Kidney capillary endothelial cell (primary cell): ENCODE measurements at places on chromosomes 2 and 18.
A peak's percentile ranks its signal among the peaks of the same experiment; 100 is the strongest.

GRCh38 chr18:63818212-63818611 is 43.0 kb downstream of the SERPINB7 start:
- DNase-seq, result no peak

DNA sequence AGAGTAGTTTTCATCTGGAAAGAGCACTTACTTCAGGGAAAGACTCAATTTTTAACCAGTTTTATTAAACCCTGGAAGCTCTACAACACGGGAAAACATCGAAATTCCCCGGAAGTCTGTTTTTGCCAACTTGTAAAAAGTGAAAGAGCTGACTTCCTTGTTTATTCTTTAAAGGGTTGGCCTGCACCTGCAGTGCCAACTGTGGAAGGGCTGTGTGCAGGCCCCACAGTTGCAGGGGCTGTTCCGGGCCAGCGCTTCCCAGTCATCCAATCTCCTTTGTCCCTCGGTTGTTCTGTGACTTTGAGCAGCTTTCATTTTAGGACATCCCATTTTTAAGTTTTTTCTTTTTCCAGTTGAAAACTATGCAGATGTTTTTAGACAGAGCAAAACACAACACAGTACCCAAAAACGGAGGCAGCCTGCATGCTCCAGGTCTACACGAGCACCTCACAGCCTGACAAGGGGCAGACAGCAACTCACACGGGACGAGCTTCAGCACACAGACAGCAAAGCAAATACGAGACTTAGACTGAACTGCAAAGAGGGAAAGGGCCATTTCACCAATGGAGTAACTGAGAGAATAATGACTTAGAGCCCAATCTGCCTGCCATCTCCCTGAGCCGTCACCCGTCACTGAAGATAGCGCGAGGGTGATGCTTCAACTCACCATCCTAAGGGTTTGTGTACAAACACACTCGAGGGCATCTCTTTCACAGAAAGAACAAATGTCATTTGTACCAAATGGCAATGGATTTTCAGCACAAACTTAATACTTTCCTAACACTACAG is 70.6 kb downstream of the EMILIN2 start:
- DNase-seq, result no peak

DNA sequence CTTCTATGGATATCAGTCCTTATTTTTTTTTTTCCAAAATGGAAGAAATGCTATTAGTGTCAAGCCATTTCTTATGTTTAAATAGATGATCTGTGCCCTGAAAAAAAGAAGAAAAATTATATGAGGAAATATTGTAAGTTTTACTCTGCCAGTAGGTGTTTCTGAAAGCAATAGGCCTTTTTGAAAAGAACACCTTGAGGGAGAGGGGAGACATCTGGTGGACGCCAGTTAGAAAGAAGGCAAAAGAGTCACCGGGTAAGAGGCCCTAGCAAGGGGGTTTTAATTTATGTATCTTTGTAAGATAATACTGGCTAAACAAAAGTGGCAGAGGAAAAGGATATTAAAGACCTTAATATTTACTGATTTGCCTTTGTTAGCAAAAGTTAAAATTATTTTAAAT is 56.1 kb downstream of the DYNAP start:
- DNase-seq, result no peak

- DNase-seq, result no peak
These were observed 125.5 kb upstream of the NETO1 start for GRCh38 chr18:72993250-72993649.

DNA sequence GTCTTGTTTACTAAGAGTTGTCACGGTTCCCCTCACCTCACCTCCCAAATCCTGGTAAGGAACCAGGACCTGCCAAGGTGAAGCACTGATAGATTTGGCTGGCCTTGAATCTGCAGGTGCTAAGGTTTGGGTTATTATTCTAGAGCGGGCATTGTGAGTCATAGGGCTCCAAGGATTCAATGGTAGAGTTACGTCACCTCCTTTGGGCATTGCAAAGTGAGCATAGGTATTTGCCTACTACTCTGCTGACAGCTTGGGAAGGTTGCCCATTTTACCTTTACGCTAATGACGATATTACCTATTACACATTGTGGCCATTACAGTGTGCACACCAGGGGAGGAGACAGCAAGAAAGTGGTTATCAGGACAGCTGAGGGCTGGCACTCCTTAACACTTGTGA is 59.3 kb downstream of the SETBP1 start:
- no peak for DNase-seq

GRCh38 chr2:211745295-211746097 is 793.1 kb downstream of the ERBB4 start:
- peak; percentile 43 for DNase-seq

DNA sequence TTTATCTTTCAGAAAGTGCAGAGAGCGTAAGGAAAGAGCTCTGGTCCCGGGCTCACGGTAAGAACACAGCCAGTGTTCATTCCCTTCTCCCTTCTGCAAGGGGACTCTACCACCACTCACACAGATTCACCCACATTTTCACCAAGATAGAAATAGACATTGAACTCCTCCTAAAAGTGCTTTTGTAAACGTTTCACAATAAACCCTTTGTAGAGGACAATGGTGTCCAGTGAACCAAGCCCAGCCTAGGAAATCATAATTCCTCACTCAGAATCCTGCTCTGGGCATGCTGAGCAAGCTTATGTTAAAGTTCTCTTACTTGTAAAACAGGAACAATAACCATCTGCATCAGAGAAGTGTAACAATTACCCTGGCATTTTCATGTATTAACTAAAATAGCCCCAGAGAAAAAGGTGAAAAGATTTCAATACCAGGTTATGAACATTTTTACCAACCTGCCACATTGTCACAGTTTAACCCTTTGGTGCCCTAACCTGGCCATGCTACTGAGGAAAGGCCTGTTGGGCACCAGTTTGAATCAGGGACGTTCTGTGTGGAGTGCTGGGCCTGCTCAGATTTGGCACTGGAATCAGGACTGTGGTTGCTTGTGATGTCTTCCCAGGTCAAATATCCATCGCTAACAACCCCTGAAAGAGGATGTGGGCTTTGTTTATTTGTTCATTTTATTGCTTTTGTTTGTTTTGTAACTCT is 22.5 kb upstream of the NDUFV2 start:
- no peak for DNase-seq

GRCh38 chr18:72940986-72941385 is 73.2 kb upstream of the NETO1 start:
- no peak for DNase-seq

DNA sequence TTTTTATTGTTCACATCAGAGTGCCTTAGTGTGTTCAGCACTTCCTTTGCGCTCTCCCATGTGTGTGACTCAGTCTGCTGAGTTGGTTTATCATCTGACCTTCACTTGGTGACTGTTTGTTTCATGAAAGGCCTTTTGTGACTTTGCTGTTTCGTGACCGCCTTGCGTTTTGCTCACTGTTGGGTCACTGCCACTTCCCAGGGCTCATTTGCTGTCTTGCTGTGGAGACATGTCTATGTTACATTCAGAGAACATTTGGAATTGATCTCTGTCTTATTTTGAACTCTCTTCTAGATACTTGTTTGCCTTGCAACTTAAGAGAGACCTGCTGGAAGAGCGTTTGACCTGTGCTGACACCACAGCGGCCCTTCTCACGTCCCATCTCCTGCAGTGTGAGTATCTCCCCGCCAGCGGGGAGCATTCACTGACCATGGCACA is 54.7 kb downstream of the FARP2 start:
- peak; percentile 33 for DNase-seq

- no peak for DNase-seq
These were observed 315.2 kb downstream of the TDRD15 start for GRCh38 chr2:21438949-21439348.

- DNase-seq, result no peak
These were observed 86.3 kb upstream of the MBOAT2 start for GRCh38 chr2:9089831-9090230.

DNA sequence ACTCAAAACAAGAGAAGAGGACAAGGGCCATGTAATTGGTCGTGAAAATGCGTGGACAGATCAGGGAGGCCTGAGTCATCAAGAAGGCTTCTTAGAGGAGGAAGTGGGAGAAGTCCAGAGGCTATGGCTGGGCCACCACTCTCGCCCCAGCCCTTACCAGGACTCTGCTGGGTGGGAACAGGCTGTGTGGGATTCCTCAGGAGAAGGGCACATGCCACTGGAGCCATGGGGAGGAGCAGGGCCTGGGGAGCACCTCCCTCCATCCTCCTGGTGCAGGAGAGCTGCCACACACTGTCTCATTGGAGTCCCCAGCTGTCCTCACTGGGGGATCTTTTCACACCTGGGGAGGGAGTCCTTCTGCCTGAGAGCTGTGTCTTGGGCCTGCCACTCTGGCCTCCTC is 9.4 kb upstream of the RALB start:
- DNase-seq, result no peak

- no peak for DNase-seq
These were observed 31.9 kb upstream of the CASP8 start for GRCh38 chr2:201228271-201228911.

- DNase-seq, result no peak
These were observed 3.5 kb downstream of the ASPRV1 start for GRCh38 chr2:69957965-69958364.

GRCh38 chr2:161761160-161761559 is 136.9 kb downstream of the SLC4A10 start:
- DNase-seq, result no peak

- DNase-seq, result no peak
These were observed 533 bp downstream of the HPCAL1 start for GRCh38 chr2:10303181-10303693.

DNA sequence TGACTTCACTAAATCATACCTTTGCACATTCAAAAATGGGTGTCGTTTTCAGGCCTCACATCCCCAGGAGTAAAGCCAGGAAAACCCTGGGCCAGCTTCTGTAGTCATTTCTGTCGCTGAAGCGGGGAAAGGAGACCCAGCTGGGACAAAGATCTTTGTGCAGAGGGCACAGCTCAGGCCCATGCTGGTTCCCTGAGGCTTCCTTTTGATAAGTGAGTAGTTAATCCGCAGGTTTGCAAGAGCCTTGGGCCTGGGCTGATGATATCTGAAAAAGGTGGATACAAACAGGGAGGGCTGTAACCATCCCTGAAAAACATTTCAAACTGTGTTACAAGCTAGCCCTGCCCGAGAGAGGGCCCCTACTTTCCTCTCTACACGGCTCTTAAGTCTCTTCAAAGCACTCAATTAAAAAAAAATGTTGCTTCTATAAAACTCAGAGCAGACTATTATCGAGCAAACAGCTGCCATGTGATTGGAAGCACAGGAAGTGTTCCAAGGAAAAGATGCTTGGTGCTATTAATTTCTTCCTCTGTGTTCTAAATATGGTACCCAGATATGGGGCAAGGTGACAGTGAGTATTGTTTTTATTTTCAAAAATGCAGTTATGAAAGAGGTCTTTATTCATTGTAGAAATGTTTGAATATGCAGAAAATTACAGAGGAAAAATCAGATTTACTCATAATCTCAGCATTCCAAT is 117.2 kb downstream of the LNPK start:
- DNase-seq, result no peak

DNA sequence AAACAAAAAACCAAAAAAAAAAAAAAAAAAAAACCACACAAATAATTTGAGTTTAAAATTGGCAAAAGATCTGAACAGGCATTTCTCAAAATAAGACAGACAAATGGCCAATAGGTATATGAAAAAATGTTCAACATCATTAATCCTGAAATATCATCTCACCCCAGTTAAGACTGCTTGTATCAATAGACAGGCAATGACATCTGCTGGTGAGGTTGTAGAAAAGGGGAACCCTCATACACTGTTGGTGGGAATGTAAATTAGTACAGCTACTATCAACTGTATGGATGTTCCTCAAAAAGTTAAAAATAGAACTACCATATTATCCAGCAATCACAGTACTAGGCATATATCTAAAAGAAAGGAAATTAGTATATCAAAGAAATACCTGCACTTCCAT is 523.1 kb downstream of the XIRP2 start:
- DNase-seq, result no peak

- no peak for DNase-seq
These were observed 82.2 kb downstream of the FAM124B start for GRCh38 chr2:224319750-224320149.

DNA sequence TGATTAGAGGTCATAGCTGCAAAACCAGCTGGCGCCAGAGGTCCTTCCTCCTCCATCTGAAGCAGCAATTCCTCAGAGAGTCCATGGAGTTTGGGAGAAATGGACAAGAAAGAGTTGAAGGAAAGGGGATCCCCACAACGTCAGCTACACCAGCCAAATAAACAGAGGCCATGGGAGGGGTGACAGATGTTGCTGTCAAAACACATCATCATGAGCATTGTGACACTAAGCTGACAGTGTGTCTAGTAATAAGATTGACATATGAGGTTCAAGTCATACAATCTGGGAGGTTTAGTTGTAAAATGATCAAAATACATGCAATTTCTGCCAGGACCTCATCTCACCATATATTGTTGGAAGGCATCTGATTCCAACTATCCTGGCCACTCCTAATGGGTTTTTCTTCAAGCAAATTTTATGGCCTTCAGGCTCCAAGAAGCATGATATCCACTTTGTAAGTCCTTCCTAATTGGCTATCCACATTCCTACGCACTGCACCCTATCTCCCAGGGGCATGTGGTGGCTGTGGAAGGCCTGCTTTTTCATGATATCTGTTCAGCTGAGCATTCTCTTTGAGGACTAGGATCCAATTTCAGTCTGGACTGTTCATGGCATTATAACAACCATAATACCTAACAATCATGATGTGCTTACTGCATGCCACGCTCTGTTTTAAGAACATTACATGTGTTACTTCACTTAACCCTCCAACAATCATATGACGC is 335.0 kb upstream of the ID2 start:
- DNase-seq, result no peak

DNA sequence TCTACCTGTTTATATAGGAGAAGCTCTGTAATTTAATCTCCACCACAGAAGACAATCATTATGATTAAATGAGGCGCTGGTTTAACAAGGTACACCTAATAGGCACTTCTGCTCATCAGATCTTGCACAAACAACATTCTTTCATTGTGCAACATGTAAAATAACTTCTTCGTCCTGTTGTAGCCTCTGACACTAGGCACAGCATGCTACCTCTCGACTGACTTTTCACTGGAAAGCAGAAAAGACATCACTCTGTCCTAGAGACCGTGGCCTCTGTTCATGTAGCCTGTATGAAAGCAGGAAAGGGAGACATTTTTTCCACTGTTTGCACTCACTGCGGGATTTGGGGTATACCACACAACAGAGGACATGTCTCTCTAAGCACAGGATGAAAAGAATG is 316.5 kb downstream of the IRS1 start:
- DNase-seq, result no peak

DNA sequence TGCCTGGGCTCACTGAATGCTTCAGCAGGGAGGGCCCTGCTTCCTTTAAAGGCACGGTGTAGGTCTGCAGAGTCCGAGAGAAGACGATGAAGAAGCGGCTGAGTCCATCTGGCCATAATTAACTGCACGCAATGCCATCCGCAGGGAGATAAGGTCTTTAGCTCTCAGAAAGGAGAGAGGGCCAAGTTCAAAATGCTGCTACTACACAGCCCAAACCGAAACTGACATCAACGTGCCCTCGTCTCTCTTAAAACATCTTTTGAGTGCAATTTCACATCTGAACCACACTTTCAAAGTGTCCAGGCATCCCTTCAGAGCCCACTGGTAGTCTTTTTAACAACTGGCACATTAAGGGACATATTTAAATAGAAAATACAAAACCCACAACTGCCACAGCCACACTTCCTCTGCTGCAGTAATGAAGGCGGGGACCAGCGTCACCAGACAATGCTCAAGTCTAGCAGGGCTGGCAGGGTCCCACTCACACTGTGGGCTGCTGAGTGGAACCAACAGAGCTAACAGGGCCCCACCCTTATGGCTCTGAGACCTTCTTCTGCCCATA is 35.8 kb downstream of the ST3GAL5 start:
- no peak for DNase-seq

GRCh38 chr2:165743442-165743841 is 50.6 kb downstream of the GALNT3 start:
- DNase-seq, result no peak
